ENCODE measurements at places on chromosomes 13 and 19.

- no peak for DNase-seq
These were observed 9.1 kb downstream of the SSBP4 start for GRCh38 chr19:18428173-18428786.

- DNase-seq: no peak
These were observed 57.1 kb downstream of the IER2 start for GRCh38 chr19:13207237-13207845.

- no peak for DNase-seq
These were observed 55.7 kb downstream of the CAB39L start for GRCh38 chr13:49388091-49388635.

DNA sequence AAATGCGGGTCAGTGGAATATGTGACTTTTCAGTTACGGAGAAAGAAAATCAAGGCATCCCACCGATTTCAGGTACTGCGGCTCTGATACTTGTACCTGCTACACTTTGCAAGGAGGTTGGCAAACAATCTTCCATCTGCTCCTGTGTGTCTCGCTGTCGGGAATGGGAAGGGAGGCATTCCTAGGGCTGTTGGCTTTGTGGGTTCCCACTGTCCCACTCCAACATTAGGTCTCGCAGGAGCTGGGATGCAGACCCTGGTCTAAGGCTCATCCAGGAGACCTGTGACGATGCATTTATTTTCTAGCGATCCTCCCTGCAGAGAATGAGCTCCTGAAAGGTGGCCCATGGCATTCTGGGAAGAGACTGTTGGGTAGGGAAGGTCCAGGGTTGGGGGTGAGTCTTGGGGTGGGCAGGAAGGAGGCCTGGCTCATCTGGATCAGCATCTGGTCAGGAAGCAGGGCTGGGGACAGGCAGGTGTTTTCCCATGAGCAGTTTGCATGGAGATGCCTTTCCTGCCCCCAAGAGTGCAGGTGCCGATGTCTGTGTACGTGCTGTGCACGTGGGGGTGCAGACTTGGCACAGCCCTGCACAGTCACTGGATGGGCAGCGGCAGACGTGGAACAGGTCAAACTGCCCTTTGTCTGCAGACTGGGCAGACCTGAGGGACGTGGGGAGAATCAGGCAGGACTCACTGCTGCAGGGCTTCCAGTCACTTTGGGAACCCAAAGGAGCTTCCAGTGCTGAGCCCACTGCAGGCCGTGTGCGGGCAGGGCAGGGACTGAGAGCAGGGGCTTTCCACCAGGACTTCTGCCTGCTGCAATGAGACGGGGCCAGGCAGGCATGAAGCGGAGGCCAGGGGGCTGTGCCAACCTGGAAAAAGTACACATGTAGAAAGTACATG is 152.4 kb downstream of the TEX29 start:
- DNase-seq: no peak

- no peak for DNase-seq
These were observed 46.5 kb downstream of the UTP14C start for GRCh38 chr13:52070929-52071523.

GRCh38 chr19:8194528-8195267 is 14.5 kb upstream of the CERS4 start:
- DNase-seq: peak; percentile 34

GRCh38 chr13:27327633-27328032 is 57.0 kb downstream of the RASL11A start:
- DNase-seq: no peak

- DNase-seq: no peak
These were observed 16.2 kb upstream of the AP1M2 start for GRCh38 chr19:10603084-10603872.

GRCh38 chr19:52566588-52566987 is 3.5 kb upstream of the ZNF701 start:
- DNase-seq: no peak

DNA sequence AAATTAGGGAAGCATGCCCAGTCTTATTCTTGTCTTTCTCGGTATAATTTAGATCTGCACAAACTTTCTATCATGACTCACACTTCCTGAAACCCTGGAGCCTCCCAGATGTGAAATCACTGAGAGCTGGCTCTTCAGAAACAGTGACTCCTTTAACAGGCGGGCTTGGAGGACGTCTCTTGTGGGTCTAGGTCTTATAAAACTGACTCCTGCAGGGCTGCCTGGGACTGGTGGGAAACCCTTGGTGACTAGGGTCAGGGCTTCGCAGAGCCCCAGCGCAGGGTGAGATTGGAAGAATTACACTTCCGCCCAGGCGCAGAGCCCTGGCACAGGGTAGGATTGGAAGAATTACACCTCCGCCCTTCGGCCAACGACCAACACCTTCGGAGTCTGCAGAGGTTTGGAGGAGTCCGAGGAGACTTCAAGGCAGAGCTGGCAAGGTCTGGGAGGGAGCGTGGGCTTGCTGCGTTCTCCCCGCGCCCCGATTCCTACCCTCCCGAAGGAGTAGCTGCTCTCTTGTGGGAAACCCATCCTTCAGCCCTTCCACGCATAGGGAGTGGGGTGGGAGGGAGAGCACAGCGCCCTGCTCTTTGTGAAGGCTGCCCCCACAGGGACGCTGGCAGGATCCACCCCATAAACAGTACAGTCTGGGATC is 43.4 kb upstream of the MAP3K10 start:
- DNase-seq: peak; percentile 67

DNA sequence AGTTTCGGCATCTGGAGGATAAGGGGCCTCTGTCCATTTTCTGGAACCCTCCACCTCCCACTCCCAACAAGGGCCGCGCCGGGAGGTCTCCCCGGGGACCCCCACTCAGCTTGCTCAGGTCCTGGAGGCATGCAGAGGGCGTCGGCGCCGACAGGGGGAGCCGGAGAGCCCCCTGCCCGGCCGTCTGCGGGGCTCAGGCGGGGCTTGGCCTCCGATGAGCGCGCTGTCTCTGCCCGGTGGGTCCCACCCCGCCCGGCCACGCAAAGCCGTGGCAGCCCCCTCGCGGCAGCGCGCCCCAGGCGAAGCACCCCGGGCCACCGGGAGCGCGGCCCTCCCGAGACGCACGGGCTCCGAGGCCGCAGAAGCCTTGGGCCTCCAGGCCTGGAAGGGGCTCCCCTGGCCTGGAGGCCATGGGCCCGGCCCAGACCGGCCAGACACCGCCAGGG is 149.7 kb upstream of the ZNF536 start:
- no peak for DNase-seq

GRCh38 chr19:14473978-14474578 is 1.1 kb downstream of the PTGER1 start:
- no peak for DNase-seq

DNA sequence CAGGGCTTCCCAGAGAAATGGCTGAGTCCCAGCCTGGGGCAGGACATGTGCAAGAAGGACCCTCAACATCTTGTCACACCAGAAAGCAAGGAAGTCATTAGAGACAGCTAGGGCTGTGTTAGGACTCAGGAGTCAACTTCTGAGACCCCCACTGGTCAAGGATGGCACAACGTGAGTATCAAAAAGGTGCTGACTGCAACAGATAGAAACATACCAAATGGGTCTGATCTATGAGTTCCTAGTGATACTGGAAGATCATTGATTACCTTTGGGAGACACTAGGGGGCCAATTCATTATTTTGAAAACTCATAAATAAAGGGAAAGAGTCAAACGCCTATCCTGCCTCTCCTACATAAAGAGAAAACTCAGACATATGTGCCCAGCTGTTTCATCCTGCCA is 73.5 kb upstream of the GJB6 start:
- DNase-seq: no peak

Data from MM.1S (cell line).